Hematopoietic multipotent progenitor cell treated with erythropoietin and hydrocortisone succinate and interleukin-3 and kit ligand, for 15 days (in vitro differentiated cells): ENCODE measurements at places on chromosomes 1 and 21.

DNA sequence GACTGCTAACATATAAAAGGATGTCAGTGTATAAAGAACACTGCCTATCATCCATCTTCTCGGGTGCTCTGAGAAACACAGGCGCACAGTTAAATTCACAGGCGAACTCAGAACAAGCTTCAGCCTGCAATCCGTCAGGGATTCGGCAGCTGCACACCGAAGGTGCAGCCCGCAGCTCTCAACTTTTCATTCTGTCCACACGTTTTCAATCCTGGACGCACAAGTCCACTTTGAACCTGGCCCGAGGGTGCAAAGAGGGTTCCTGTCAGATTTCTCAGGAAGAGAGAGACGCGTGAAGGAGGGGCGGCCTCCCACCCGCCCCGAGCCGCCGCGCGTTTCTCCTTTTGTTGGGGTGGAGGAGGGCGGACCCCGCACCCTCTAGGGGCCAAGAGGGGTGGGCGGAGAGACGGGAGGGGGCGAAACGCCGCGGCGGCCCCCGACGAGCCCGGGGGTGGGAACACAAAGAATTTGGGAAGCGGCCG, 724 bp downstream of the DOCK7 start:
- peak; percentile 12 for DNase-seq

- no peak for DNase-seq
These were observed 36.8 kb downstream of the LAMC2 start for GRCh38 chr1:183222909-183223308.

- DNase-seq = no peak
These were observed 20.7 kb upstream of the AHCYL1 start for GRCh38 chr1:109963864-109964263.

GRCh38 chr1:156746406-156746727, 5.1 kb downstream of the HDGF start:
- DNase-seq = no peak

GRCh38 chr21:34967509-34968289, 81.4 kb downstream of the RUNX1 start:
- no peak for DNase-seq

GRCh38 chr1:228459091-228459993, 27.8 kb upstream of the RNF187 start:
- peak; percentile 78 for DNase-seq

DNA sequence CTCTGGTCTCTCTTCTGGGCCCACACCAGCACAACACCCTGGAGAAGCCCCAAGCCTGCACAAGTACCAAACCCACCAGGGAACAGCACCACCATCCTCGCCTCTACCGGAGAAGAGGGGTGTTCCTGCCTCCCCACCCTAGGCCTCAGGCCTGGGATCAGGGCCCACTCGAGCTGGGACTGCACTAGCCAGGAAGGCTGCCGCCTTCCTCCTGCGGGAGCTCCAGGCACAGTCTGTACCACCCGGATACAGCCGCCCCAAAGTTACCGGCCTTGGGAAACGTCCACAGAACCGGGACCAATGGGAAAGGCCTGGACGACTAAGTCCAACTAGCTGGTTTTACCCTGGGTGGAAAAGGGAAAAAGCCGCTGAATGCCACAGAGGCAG, 3.4 kb downstream of the TAL1 start:
- no peak for DNase-seq

GRCh38 chr1:56139836-56140235, 439.5 kb downstream of the PLPP3 start:
- DNase-seq = no peak

DNA sequence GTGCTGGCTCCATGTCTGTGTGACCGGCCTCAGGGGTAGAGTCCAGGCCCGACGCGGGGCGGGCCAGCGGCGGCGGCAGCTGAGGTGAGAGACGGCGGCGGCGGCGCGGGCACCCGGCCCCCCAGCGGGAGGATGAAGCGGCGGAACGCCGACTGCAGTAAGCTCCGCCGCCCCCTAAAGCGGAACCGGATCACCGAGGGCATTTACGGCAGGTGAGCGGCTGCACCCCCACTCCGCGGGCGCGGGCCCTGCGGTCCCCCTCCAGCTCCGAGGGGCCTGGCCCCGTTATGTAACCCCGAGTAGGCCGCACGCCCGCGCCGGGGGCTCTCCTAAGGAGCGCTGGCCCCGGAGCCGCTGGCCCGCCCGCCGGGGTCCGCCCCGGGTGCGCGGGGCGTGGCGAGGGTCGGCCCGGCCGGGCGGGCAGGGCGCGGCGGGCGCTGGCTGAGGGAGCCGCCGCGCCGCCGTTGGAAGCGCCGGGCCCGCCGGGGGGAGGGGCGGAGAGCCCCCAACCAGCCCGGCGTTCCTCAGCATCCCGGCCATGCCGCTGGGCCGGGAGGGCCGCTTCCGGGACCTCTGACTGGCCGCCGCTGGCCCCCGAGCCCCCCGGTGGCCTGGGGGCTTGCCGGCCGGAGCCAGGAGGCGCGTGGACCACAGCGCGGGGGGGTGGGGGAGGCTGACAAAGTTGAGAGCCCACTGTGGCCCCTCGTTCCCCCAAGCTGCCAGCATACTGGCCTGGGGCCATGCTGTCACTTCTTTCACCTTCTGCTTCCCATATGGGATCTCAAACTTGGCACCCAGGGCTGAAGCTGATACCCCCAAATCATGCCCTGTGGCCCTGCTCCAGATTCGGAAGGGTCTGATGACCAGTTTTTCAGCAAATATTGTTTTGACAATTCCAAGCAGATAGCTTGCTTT, 527 bp downstream of the MACO1 start:
- DNase-seq = peak; percentile 69

- no peak for DNase-seq
These were observed 7.2 kb upstream of the MAP10 start for GRCh38 chr1:232797856-232798510.

GRCh38 chr1:53361541-53361961, 33.7 kb upstream of the LRP8 start:
- no peak for DNase-seq

DNA sequence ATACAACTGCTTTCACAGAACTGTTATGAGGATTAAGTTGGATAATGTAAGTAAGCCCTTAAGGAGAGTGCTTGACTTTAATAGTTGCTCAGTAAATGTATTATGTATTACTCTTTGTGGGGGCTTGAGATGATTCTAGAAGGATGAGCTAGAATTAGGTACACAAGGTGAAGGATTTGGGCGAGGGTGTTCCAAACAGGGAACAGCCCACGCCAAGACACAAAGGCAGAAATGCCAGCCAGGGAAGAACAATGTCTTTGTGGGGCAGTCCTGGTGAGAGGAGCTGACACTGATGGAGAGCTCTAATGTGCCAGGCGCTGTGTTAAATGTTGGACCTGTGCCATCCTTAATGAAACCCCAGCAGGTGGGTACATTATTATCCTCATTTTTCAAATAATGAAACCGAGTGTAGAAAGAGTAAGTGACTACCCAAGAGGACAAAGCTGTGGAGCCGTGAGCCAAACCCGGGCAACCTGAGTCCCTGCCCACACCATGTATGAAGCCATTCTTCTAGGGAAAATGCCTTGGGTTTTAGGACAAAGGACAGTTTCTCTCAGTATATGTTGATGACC, 362.4 kb downstream of the HHAT start:
- no peak for DNase-seq

- no peak for DNase-seq
These were observed 14.2 kb upstream of the AGPAT3 start for GRCh38 chr21:43850728-43851295.

DNA sequence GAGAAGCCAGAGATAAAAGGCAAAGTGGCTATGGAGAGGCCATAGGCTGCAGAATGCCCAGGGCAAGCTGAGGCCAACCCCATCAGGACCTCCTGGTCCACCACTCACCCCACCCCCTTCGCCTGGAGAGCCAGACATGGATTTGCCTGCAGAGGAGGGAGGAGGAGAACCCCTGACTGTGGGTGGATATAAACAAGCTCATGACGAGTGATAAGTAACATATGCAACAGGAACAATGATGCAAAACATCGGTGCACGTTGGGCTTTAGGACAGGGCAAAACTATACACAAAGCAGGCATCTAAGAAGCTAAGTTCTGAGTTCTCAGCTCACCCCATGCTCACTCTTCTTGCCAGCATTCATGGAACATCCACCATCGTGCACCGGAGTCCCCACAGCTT, 150.3 kb downstream of the ETS2 start:
- no peak for DNase-seq

DNA sequence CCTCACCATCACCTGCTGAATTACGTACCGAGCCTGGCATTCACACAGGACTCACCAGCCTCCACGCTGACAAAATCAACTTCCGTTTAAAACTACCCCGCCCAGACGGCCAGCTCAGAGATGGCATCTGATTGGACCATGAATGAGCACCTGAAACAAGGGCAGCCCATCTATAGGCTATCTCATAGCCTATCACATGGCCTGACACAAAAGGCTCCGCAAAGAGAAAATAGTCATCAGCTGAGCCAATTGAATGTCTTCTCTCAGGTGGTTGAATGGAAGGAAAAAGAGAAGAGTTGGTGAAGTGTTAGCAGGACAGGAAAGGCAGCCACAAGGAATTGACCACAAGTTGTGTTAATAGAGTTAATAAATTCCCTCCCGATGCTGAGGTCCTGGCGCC, 50.6 kb upstream of the ZC3H12A start:
- DNase-seq = no peak

DNA sequence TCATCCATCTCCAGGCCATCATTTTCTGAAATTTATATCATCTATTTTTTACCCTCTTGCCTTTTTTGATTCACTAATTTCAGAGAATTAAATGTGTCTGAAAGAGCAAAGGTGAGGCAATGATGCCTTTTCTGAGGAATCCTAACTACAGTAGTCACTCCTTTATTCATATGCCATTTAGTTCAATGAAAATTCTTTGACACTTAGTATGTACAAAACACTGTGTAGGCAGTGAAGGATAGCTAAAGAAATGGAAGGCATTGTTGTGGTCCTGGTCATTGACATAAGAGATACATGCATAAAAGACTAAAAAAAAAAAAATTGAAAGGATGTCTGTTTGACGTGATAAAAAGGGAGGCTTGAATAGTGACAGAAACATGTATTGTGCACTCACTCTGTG, 171.9 kb upstream of the BEND5 start:
- no peak for DNase-seq

- DNase-seq = no peak
These were observed 44.0 kb upstream of the TARDBP start for GRCh38 chr1:10968411-10968826.

DNA sequence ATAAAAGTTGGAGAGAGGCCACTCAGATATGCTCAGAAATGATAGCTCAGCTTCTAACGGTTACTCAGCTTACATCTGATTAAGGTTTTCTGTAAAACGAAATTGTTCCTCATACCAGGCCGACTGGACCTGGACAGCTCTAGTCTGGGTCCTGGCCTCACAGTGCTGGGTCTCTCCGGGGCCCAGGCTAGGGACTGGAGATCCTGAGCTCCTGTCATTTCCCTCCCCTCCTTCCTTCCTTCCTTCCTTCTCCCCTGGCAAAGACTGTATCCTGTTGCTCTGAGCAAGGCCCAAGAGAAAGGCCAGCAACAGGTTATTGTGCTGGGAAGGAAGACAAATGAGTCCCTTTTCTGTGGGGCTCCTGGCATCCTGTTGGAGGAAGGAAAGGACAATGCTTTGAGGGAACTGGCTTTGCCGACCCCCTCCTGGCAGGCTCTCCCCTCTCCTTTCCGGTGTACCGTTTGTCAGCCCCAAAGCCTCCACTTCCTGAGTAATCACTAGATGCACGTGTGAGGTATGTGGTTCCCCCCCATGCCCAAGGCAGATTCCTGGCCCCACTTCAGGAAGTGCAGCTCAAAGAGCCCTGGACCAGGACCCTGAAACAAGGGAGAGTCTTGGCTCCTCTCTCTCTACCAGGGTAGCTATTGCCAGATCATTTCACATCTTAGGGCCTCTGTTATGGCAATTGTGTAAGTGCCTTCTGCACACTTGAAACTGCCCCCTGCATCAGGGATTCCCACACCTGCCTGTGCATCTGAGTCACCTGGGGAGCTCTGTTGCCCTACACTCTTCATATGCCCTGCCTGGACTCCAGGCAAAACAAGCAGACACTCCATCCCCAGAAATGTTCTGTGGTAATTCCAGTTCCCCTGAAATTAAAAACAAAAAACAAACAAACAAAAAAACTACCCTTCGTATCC, 212.7 kb upstream of the FGGY start:
- no peak for DNase-seq

- no peak for DNase-seq
These were observed 8.7 kb downstream of the PLXNA2 start for GRCh38 chr1:208235356-208235981.

GRCh38 chr1:97902067-97902466, 18.8 kb downstream of the DPYD start:
- no peak for DNase-seq

- no peak for DNase-seq
These were observed 139.4 kb downstream of the EDEM3 start for GRCh38 chr1:184615301-184615700.

DNA sequence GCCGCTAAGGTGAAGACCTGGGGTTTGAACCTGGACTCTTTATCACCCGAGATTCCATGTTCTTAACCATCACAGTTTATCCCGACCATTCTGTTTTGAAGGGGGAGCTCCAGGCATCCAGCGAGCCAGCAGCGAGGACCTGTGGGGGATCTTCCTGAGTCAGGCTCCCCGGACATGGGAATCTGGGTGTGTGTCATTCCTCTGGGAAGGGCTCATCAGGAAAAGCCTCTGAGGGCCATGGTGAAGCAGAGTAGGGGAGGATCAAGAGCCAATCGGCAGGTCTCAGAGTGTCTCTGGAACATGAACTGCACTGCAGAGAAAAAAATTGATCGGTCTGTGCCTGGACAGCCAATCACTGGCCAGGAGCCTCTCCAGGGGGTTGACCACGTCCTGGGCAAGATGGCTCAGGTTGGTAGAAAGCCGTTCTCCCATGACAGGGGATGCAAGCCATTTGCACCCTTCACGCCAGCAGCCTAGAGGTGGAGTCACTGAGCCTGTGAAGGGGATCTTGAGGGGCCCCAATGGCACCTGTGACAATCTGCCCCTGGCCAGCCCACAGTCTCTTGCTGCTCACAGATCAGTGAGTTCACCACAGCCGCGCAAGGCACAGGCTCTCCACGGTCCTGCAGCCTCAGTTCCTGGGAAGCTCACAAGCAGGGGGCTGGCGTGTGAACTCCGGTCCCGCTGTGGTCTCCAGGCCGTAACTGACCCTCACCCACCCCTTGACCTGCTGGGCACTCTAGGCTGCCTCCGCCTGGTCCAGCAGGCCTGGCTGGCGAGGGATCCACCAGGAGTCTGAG, 20.4 kb upstream of the ACTRT2 start:
- DNase-seq = no peak

- DNase-seq = no peak
These were observed 340.2 kb upstream of the NR5A2 start for GRCh38 chr1:199687321-199687720.

DNA sequence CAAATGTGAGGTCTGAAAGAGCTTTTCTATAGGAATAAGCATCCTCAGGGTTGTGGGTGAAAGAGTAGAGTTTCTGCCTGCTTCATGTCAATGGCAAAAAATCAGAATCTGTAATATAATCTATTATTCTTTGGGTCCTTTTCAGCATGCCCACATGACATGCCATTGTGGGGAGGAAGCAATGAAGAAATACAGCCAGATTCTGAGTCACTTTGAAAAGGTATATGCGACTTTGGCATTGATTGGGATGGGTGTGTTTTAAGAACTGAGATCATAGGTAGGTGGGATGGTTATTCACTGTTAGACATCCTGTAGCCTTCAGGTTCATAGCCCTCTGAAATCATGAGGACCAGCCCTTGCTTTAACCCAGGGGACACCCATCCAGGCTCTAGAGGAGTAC, 1.8 kb downstream of the IL20 start:
- no peak for DNase-seq

GRCh38 chr1:5933676-5934057, 58.6 kb downstream of the NPHP4 start:
- DNase-seq = no peak
